Stomach (tissue), 19 donors: ENCODE measurements at places on chromosomes 12 and 14. TPM values are rescaled to one million over a fixed set of nuclear protein-coding genes. Genes with fewer than 3 reads are reported as not detected.

The ADAMTS20 gene
- not detected for total RNA-seq

The KCNC2 gene
- total RNA-seq = not detected

The SLC10A1 gene
- total RNA-seq = not detected

The TMEM179 gene
- total RNA-seq = 0.92 TPM

The DYNLL1 gene
- total RNA-seq = 107 TPM

The HSPB8 gene
- 51.7 TPM for total RNA-seq

The SOAT2 gene
- not detected for total RNA-seq

The CAPZA3 gene
- total RNA-seq = not detected

The CCDC197 gene
- not detected for total RNA-seq

The CISTR gene
- total RNA-seq = not detected

The USP44 gene
- total RNA-seq = under 0.01 TPM

The EIF2S3B gene
- total RNA-seq = not detected

The DPF3 gene
- 113 TPM for total RNA-seq

The SDR9C7 gene
- not detected for total RNA-seq

The KIF26A gene
- total RNA-seq = 1.2 TPM

The DEPDC4 gene
- total RNA-seq = 1.6 TPM

The TPH2 gene
- total RNA-seq = not detected

The RPS26 gene
- total RNA-seq = 22.3 TPM

The GPR135 gene
- total RNA-seq = 0.89 TPM

The ANKRD33 gene
- total RNA-seq = not detected

The SERPINA10 gene
- not detected for total RNA-seq

The SLC39A9 gene
- total RNA-seq = 18.8 TPM

The TAS2R19 gene
- not detected for total RNA-seq

The FBXL14 gene
- total RNA-seq = 11.6 TPM

The NACA gene
- 1,322 TPM for total RNA-seq

The KCNMB4 gene
- total RNA-seq = under 0.01 TPM

The ENDOU gene
- total RNA-seq = not detected

The SMARCD1 gene
- total RNA-seq = 20.0 TPM

The SUPT16H gene
- total RNA-seq = 76.2 TPM

The PLXNC1 gene
- 0.89 TPM for total RNA-seq

The A2ML1 gene
- under 0.01 TPM for total RNA-seq

The CD163L1 gene
- 0.58 TPM for total RNA-seq

The PRR4 gene
- 0.87 TPM for total RNA-seq

The SLC25A47 gene
- total RNA-seq = not detected

The KRT6B gene
- not detected for total RNA-seq

The RXYLT1 gene
- total RNA-seq = 14.9 TPM

The IGFBP6 gene
- total RNA-seq = 95.1 TPM

The ZBTB1 gene
- 42.3 TPM for total RNA-seq
